ENCODE measurements at places on chromosomes 6 and 20.

DNA sequence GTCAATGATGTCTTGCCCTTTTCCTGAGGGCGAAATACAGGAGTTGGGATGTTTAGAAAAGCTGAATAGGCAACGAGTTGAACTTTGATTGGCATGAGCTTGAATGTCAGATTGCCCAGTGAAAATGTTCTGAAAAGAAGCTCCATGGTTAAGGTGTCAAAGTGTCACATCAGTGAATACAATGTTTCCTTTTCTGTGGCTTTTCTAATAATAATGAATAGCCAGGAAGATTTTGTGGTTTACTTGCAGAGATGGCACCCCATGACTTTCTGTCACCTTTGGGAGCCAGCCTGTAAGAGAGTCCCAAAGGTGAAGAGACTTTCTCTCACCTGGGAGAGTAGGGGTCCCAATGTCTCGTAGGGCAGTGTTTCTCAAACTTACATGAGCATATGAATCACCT lies 119.2 kb downstream of the KCNQ5 start:
- no peak for DNase-seq

DNA sequence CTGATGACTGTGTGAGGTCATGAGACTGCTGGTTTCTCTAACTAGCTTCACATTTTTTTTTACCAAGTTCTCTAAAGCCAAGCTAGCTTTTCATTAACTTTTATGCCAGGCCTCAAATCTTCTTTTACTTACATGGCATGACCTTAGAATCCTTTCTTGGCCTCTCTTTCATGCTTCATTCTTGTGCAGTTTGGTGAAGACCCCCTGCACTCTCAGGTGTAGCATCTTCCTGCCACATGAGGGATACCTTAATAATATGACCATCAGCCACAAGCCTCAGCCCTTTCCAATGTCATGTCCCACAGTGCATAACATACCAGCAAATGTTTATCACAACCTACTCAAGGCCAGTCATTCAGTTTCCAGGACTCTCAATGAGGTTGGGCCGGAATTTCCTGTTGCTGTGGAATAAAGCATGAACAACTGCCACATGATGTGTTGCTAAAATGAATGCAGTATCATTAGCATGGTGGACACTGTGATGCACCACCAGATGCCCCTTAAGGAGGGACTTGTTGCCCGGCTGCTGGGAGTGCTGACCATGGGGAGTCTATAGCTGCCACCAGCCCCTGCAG lies 72.2 kb downstream of the RIN2 start:
- no peak for DNase-seq

GRCh38 chr6:73743556-73743955 lies 47.6 kb downstream of the CD109 start:
- DNase-seq = no peak

DNA sequence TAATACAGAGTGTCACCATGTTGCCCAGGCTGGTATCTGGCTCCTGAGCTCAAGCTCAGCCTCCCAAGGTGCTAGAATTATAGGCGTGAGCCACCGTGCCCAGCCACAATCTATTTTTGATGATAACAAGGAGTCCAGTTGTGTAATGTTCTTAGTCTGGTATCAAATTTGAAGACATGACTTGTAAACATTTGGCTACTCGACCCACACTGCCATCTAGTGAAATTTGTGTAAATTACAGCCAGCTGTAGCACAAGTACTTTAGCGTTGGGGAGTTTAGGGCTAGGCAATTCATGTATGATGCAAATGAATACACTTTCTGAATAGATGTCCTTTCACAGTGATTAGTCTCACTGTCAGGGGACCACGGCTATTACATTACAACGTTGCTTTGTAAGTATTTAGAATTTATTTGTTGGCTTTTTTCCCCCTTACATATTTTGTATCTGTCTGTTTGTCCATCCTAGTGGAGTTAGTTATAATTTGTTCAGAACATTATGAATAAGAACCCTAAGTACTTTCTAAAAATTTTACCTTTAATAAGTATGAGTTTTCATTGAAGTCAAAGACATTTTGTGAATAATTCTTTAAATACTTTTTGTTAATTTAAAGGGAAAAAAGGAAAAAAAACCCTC lies 139.7 kb downstream of the PRDM13 start:
- peak; percentile 85 for DNase-seq

- DNase-seq = peak; percentile 51
Observed at GRCh38 chr6:85675030-85675819, 32.5 kb upstream of the SYNCRIP start.

GRCh38 chr6:100119261-100119660 lies 125.2 kb upstream of the MCHR2 start:
- no peak for DNase-seq

DNA sequence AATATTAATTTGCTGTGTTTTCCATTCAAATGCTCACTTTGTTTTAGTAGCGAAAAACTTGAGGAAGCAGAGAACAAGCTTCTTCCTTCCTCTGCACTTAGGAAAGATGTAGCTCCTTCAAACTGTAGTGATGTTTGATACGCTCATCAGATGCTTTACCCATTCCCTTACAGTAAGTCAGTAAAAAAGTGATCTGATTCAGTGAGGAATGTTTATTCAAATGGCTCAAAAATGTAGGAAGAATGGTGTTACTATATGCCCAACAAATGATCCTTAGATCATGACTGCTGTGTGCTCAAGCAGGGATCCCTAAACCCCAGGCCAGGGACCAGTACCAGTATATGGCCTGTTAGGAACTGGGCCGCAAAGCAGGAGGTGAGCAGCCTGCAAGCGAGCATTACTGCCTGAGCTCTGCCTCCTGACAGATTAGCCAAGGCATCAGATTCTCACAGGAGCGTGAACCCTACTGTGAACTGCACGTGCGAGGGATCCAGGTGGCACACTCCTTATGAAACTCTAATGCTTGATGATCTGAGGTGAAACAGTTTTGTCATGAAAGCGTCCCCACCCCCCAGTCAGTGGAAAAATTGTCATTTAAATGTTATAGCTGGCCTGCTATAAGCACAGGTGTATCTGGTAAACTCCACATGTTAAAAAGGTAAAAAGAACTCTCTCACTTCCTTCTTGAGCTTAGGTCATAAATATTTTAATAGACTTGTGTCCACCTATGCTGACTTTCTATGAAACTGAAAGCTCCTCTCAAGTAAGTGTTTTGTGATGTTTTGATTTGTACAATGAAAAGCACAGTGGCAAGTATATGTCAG lies 187.2 kb downstream of the FOXC1 start:
- DNase-seq = no peak

- DNase-seq = no peak
Observed at GRCh38 chr20:16760431-16761304, 12.5 kb downstream of the OTOR start.

DNA sequence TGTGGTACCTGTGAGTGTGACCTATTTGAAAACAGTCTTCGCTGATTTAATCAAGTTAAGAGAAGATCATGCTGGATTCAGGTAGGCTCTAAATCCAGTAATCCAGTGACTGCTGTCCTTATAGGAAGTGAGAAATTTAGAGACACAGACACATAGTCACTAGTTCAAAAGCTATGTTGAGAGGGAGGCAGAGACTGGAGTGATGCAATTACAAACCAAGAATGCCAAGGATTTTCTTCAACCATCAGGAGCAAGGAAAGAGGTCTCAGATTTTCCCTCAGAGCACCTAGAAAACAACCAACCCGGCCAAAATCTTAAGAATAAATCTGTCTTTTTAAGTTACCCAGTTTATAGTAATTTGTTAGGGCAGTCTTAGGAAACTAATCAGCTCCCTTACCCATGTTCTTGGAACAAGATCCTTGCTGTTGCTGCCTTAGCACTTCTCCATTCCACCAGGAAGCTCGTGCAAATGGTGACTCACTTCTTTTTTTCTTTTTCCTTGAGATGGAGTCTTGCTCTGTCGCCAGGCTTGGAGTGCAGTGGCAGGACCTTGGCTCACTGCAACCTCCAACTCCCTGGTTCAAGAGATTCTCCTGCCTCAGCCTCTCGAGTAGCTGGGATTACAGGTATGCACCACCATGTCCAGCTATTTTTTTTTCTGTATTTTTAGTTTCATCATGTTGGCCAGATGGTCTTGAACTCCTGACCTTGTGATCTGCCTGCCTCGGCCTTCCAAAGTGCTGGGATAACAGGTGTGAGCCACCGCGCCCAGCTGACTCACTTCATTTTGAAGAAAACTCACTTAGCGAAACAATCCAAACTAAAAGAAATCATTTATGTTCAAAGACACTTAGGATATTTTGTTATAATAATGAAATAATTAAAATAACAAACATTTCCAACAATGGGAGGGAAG lies 34.4 kb upstream of the ZNF184 start:
- DNase-seq = no peak

DNA sequence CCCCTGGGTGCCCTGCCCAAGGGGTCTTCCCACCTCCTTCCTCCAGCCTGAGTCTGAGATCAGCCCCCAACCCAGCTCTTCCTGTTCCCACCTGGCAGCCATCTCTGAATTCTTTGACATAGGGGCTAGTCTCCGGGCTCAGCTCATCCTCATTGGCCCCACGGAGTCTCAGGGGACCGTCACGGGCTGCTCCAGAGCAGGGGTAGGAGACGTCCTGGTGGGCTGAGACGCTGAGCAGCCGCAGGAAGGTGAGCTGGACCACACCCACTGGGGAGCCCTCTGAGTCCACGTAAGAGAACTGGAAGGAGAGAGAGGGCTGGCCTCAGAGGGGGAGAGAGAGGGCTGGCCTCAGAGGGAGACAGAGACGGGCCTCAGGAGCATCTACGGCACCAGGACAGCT lies 28.1 kb downstream of the COL11A2 start:
- no peak for DNase-seq

- no peak for DNase-seq
Observed at GRCh38 chr20:310645-311044, 13.3 kb downstream of the ZCCHC3 start.

GRCh38 chr6:107832151-107833056 lies 8.3 kb upstream of the SCML4 start:
- DNase-seq = no peak

GRCh38 chr6:157471895-157472686 lies 91.1 kb downstream of the ZDHHC14 start:
- DNase-seq = no peak

- DNase-seq = no peak
Observed at GRCh38 chr6:67129780-67130179, 1422.8 kb upstream of the EYS start.

GRCh38 chr6:6676910-6677441 lies 88.5 kb downstream of the LY86 start:
- peak; percentile 87 for DNase-seq

DNA sequence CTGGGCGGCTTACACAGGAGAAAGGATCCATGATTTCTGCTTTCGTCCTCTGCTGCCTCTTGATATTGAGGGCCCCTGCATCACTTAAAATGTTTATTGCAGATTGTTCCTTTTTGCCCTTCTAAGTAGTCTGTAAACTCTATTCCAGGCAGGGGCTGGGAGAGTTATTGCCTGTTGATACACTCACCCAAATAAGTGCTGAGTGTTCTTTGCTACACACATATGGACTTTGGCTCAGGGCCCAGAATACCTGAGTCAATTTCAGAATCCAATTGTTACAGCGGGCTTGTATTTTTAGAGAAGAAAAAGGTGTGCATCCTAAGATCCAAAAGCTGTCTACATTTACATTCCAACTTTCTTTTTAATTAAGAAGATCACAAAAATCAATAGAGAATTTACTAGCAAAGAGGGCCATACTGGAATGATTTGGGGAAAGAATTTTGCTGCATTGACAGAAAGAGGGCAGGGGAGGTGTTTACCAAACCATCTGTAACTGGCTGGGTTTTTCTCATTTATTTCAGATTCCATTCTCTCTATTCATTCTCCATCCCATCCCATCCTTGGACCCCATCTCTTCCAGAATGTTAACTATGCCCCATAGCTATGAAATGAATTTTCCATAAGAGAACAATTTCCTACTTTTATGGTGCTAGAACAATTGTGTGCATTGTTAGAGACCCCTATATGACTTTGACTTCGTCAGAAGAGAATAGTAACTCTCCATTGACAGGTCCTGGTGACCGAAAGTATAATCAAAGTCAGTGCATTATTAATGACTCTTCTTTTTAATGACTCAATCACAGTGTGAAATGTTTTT lies 959.9 kb upstream of the FLRT3 start:
- no peak for DNase-seq
